ENCODE measurements at places on chromosomes 6 and 20. TPM values are rescaled to one million over a fixed set of nuclear protein-coding genes. Genes with fewer than 3 reads are reported as not detected.

Gene SPATS1
- total RNA-seq: not detected

DNA sequence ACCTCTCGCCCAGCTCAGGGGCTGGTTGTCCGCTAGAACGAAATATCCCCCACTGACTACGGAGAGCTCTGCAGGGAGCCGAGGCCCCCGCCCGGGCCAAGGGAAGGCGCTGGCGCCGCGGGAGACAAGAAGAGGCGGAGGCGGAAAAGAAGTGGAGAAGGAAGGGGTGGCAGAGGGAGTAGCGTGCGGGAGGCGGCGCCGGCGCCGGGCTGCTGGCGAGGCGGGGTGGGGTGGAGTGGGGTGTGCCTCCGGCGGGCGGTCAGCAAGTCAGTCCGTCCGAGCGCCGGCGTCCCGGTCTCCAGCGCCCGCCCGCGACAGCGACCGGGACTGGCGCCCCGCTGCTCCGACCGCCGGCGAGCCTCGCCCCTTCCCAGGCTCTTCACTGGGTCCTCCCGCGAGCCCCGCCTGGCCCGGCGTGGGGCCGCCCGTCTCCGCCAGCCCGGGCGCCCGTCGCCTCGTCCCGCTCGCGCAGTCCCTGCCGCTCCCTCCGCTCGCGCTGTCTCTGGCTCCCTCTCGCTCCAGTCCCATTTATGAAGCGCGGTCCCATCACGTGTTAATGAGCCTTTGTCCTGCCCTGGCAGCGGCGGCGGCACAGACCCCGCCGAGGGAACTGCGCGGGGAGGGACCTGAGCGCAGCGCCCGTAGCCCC lies at the start of gene CNR1:
CNR1 (minus strand) TSS at position 504 of the 649 bp plus-strand sequence. CDS start 21,073 bp downstream, outside the sequence.
- no peak for DNase-seq

Gene HSPA12B
- 29.7 TPM for total RNA-seq

Gene IRAK1BP1
- total RNA-seq: 4.1 TPM

Gene HLA-DRB5
- total RNA-seq: 50.9 TPM

- DNase-seq: no peak
Measured at GRCh38 chr6:142943711-142944123, 1.3 kb downstream of the HIVEP2 start.

GRCh38 chr20:50306478-50307423 lies 116.1 kb downstream of the CEBPB start:
- no peak for DNase-seq

- DNase-seq: no peak
Measured at GRCh38 chr6:120083186-120083585, 733.6 kb upstream of the MAN1A1 start.

GRCh38 chr6:4788953-4789584 lies 12.9 kb downstream of the CDYL start:
- DNase-seq: no peak

- DNase-seq: no peak
Measured at GRCh38 chr20:57166568-57167291, 99.7 kb downstream of the BMP7 start.

DNA sequence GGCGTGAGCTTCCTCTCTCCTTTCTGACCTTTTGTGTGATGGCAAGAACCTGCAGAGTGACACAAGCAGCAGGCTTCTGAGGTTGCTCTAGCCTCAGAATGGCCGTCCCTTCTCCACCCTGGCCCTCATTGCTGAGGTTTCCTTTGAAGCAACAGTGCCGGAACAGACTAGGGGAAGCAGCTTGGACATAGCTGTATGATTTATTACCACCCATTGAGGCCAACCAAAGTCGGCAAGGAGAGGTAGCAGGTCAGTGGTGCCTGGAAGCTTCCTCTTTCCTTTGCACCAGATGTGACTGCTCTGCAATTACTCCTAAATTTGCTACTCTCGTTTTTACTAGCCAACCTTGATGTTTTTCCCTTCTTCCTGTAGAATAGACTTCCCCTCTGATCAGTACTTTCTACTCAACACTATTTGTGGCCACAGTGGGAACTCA lies 31.4 kb downstream of the PTPN1 start:
- DNase-seq: no peak

GRCh38 chr6:75794954-75795739 lies 46.1 kb downstream of the MYO6 start:
- DNase-seq: no peak

Gene ARFGEF3
- 4.3 TPM for total RNA-seq

GRCh38 chr20:40797425-40797824 lies 108.4 kb upstream of the MAFB start:
- DNase-seq: no peak

Gene DYNLT1
- 43.8 TPM for total RNA-seq

DNA sequence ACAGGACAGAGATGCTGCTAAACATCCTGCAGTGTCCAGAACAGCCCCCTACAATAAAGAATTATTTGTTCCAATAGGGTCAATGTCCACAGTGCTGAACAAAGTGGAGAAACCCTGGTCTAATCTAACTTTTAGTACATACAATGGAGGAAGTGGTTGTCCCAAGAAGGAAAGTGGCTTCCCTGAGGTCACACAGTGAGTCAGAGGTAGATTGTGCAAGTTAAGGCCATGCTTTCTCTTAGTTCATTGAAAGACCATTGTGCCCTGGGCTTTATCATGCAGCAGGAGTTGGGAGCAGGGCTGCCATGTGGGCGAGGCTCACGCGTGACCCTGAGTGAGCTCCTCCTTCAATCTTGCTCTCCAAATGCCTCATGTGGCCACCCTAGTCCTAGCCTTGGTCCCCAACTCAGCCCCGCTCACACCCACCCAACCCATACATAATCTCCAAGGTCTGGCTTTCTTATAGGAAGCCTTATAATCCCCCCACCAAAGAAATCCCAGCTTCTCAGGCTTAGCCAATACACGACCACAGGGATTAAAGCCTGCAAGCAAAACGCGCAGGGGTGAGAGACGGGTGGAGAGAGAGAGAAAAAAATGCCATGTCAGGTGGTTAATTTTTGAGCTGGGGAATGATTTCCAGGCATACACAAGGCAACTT lies 19.9 kb downstream of the SLC13A3 start:
- no peak for DNase-seq

Gene TNFRSF6B
- 13.6 TPM for total RNA-seq

Gene NOTCH4
- total RNA-seq: 56.0 TPM

Gene SNAP25
- total RNA-seq: 0.47 TPM

Gene C20orf141
- total RNA-seq: 1.4 TPM

GRCh38 chr20:14918281-14918680 lies 580.9 kb upstream of the FLRT3 start:
- DNase-seq: no peak

GRCh38 chr20:46850416-46850815 lies 44.2 kb upstream of the EYA2 start:
- DNase-seq: no peak

Gene UFL1
- total RNA-seq: 19.1 TPM

DNA sequence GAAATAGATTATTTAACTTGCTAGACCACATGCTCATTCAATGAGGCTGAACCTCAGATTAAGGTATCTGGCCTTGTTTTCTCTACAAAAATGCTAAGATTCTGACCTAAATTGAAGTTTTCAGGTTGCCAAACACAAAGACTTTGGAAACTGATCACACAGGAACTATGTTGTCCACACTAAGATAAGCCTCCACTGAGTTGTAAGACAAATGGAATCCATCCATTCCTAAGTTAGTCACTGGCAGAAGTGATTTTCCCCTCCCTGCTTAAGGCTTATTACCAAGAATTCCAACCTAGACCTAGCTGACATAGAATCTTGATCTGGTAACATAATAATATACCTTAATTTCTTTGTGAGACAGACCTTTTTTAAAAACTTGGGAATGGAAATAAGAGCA lies 608.1 kb downstream of the TENT5A start:
- DNase-seq: no peak

Gene SLC22A2
- not detected for total RNA-seq

DNA sequence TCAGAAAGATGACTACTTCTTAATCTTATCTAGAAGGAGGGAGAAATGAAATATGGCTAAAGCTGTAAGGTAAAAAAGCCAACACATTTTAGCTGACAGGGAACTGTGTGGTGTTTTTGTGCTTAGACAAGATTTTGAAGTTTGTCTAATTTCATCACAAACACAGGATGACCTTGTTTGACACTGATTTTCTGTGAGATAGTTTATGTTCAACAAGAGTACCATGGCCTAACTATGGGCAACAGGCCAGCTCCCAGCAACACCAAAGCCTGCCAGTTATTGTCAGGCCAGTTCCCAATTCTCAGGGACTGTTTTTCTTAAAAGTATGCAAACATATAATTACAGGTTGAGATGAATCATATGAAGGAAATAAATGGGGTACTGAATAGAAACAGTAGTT lies 5.5 kb upstream of the ABCF1 start:
- no peak for DNase-seq

DNA sequence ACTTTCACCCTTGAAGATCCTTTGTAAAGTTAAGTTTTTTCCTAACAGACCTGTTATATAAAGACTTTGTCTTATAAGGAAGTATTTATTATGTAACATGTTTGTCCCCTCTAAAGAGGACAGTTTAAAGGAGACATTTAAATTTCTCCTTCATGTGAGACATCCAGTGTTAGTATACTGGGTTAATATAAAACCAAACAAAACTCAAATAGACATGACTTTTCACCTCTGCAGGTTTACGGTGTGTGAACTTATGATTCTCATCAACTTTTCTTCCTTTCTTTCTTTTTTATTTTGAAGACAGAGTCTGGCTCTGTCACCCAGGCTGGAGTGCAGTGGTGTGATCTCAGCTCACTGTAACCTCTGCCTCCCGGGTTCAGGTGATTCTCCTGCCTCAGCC lies 17.4 kb upstream of the MPC1 start:
- DNase-seq: no peak

Gene NELFE
- 94.0 TPM for total RNA-seq

- DNase-seq: no peak
Measured at GRCh38 chr6:3281631-3282475, 23.1 kb downstream of the PSMG4 start.

GRCh38 chr6:25253351-25253750 lies 25.8 kb upstream of the CARMIL1 start:
- no peak for DNase-seq

- no peak for DNase-seq
Measured at GRCh38 chr6:93779086-93779841, 359.9 kb upstream of the EPHA7 start.

DNA sequence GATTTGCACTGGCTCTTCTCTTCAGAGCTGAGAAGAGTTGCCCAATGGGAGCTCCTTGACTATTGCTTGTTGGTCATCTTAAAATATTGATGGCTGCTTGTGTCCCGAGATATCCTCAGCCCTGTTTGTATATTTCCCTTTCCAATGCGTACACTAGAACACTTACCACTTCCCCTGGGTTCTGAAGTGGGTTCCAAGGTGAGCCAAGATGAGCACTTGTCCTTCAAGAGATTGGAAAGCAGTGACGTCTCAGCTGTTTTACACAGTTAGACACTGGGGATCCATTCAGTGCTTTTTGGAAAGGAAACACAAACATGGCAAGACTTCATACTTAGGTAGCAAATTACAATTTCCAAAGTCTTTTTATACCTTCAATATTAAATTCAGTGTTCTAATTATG lies 716.4 kb upstream of the CITED2 start:
- no peak for DNase-seq

- no peak for DNase-seq
Measured at GRCh38 chr6:119020597-119021561, 57.6 kb downstream of the FAM184A start.

GRCh38 chr6:168166627-168167026 lies 87.6 kb upstream of the FRMD1 start:
- no peak for DNase-seq

- DNase-seq: peak; percentile 21
Measured at GRCh38 chr6:44010411-44011349, 116.6 kb downstream of the MRPL14 start.

- DNase-seq: no peak
Measured at GRCh38 chr6:17556014-17556413, 44.1 kb upstream of the FAM8A1 start.

Gene SLC22A23
- 13.2 TPM for total RNA-seq

GRCh38 chr6:155418017-155418761 lies 37.5 kb downstream of the NOX3 start:
- DNase-seq: no peak

GRCh38 chr6:1739220-1739619 lies 129.5 kb downstream of the FOXC1 start:
- no peak for DNase-seq

- DNase-seq: no peak
Measured at GRCh38 chr6:137923866-137924653, 57.0 kb downstream of the TNFAIP3 start.

Gene MDFI
- total RNA-seq: 120 TPM

DNA sequence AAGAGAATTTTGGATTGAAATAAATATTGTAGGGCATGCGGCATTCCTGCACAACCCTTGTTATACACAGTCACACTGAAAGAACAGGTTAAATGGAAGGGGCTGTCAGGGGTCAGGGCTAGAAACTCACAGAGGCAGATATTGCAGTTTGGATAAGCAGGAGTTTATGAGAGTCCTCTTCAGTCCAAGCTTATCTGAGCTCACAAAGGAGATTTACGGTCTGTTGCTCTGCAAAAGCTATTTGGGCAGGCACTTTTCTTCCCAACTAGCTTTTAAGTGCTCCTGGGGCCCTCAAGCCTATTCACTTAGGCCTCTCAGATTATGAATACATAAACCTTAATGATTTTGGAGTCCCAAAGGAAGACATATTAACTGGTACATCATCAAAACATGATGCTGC lies 156.2 kb downstream of the SOX4 start:
- no peak for DNase-seq

- DNase-seq: no peak
Measured at GRCh38 chr20:29319725-29320124, 1937.7 kb upstream of the DEFB115 start.
